Stimulated activated naive B cell treated with anti-CD40 and anti-IgM and Interleukin-4, amounts not matched to agents 10 μg/mL and 1 μg/mL and 100 μg/mL, for 72 hours (primary cell): ENCODE measurements at places on chromosomes 2 and 18.

DNA sequence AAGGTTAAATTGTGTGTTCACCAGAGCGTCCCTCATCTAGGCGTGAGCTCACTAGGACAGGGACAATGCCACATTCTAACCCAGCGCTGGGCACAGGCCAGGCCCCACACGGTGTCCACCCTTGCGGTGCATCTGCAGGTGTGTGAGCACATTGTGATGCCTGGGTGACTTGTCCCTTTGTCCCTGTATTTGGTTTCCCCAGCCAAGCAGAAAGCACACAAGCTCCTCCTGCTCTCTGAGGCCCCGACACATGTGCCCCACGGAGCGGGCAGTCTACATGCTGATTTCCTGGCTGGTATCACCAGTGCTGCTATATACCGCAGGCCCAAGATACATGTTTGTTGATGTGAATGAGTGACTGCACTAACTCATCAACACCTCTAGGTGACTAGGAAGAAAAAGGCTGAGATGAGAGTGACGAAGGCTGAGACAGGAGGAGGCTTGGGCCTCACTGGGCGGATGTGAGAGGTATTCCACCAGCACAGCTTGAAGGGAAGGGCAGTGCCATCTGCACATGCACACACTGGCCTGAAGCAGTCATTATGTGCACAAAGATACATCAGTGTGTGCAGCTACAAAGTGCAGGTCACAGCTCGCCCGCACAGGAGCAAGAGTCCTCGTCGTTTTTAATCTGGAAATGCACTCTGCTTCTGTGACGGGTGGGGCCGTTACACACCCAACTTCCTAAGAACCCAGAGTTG lies 205.9 kb downstream of the EIPR1 start:
- DNase-seq = no peak

DNA sequence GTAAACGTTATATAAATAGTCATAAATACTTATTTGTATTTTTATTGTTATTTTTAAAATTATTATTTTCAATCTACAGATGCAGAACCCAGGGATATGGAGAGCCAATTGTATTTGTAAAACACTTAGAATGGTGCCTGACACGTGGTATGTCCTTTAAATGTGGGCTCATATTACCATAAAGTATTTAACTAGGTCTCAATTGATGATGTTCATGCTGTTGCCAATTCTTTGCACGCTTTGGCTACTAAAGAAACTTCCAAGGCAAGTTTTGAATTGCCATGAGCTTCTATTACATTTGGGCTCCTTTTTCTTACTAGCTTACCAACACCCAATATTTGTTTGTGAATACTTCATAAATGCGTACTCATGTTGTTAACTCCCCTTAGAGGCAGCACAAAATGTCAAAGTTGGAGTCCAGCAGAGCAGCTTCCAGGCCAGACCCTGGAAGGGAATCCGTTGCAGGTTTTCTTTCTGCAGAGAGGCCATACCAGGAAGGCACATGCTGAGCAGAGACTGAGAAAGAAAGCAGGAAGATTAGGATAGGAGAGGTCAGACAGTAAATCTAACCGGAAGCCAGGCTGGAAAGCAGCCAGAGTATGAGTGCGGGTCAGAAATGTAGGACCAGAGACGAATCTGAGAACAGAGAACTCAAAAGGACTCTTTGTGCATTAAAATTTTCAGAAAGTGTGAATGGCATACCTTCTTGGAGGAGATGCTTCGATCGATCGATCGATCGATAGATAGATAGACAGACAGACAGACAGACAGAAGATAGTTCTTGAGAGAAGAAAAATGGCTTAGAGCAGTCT lies 4.2 kb upstream of the NOSTRIN start:
- DNase-seq = no peak

- DNase-seq = no peak
Observed at GRCh38 chr2:238891457-238892203, 43.7 kb downstream of the TWIST2 start.

DNA sequence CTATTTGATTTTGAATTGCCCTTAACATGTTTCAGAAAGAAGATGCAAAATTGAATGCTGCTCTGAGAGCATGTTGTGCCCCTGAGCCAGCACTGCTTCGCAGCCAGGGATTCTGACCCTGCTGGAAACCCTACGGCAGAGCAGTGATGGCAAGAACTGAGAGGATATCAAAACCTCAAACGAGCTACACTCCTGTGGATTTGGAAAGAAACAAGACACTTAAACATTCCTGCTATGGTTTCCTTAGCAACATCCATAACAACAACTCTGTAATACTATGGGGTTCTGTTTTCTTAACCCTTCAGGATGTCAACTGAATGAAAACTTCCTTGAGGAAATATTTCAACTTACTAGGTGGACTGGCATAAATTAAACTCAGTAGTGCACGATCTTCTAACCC lies 649.1 kb downstream of the NYAP2 start:
- DNase-seq = no peak

DNA sequence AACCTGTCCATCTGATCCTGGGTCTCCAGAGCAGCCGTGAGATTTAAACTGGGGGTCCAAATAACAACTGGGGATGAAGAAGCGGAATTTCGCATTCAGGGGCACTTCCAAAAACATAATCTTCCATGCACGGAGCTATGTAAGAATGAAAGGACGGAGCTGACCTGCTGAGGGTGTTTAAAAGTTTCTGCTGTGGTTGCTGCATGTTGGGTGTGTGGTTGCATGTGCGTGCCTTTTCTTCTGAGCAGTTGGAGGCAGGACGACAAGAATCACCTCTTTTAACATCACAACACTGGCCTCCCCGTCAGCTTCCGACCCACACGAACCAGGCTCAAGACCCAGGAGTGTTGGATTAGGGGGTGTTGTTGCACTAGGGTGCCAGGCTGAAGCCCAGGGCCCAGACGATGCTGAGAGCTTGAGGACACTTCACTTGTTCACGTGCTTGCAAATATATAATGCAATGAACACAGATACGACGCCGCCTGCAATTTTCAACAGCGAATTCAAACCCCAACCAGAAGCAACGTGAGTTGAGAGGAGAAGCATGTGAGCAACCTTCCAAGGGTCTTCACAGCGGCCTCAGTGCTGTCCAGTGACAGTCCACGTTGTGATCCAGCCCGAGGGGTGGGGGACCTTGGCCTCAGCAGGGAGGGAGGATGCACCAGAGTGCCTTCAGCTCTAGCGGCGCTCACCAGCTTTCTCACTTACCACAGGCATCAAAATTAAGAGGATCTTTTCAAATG lies 76.0 kb upstream of the SALL3 start:
- DNase-seq = no peak

GRCh38 chr2:46335391-46336282 lies 38.4 kb downstream of the EPAS1 start:
- DNase-seq = no peak

- no peak for DNase-seq
Observed at GRCh38 chr2:196275646-196276352, 104.4 kb upstream of the STK17B start.

- no peak for DNase-seq
Observed at GRCh38 chr2:234051374-234052070, 1.0 kb downstream of the SPP2 start.

GRCh38 chr2:31136732-31137131 lies 1.5 kb downstream of the GALNT14 start:
- DNase-seq = no peak

DNA sequence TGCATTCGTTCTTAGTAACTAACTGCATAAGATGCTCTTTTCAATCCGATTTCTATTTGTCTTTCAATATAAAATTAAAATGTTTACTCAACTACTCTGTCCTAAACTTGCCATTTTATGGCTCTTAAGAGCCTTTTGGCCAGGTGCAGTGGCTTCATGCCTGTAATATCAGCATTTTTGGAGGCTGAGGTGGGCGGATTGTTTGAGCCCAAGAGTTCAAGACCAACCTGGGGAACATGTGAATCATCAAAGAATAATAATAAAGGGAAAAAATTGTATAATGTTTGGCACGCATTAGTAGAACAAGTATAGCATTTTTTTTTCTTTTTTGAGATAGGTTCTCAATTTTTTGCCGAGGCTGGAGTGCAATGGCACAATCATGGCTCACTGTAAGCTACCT lies 92.5 kb downstream of the C2orf74 start:
- no peak for DNase-seq

- no peak for DNase-seq
Observed at GRCh38 chr2:147041121-147041494, 803.7 kb upstream of the ACVR2A start.

- DNase-seq = no peak
Observed at GRCh38 chr2:188963741-188964140, 10.4 kb upstream of the COL3A1 start.

GRCh38 chr2:24374301-24374700 lies 14.0 kb upstream of the ITSN2 start:
- DNase-seq = no peak

DNA sequence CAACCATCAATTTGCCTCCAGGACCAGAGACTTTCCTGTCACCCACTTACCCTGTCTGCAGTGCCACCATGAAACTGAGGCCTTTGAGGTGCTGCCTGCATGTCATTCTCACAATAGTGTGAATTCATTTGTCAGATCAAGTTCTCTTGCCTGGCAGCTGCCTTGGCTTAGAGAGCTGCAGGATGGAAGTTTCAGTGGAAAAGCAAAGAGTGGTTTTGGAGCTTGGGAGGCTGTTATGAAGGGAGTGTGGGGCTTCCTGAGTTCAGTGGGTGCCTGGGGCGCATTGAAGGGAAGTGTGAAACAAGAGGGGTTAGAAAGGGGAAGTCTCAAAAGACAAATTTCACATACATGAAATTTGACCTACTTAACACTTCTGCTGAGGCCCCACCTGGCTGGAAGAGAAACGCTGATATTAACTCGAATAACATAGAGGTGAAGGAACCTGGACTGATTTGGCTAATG lies 7.9 kb upstream of the LBH start:
- no peak for DNase-seq

DNA sequence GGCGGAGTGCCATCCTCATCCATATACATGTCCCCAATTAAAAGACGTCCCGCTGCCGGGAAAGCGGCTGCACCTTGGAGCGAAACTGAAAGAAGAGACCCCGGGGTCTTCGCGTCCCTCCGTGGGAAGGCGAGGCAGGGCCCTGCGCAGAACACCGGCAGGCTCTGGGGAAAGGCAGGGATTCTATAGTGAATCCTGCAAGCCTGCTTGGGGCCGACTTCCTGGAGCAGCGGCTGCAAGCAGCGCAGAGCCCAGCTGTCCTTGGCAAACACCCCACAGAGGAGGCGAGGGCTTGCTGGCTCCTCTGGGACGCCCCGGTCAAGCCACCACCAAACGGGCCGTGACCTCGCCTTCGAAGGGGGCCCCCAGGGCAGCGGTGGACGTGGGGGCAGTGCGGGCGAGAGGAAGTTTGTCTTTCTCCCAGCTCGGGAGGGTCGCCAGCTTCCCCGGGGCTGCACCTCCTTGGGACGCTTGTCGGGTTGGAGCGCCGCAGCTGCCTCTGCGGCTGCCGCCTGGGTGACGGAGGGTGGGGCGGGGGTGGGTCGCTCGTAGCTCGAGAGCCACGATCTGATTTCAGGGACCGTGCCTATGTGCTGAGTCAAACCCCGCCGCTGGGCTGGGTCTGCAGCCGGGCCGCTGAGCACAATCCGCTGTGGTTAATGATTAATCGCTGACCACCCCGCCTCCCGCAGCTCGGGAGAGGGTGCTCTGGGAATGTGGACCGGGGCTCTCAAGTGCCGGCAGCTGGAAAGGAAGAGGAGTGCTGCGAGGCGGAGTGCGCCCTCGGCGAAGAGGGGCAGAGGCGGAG lies 486 bp upstream of the GPR39 start:
- no peak for DNase-seq

DNA sequence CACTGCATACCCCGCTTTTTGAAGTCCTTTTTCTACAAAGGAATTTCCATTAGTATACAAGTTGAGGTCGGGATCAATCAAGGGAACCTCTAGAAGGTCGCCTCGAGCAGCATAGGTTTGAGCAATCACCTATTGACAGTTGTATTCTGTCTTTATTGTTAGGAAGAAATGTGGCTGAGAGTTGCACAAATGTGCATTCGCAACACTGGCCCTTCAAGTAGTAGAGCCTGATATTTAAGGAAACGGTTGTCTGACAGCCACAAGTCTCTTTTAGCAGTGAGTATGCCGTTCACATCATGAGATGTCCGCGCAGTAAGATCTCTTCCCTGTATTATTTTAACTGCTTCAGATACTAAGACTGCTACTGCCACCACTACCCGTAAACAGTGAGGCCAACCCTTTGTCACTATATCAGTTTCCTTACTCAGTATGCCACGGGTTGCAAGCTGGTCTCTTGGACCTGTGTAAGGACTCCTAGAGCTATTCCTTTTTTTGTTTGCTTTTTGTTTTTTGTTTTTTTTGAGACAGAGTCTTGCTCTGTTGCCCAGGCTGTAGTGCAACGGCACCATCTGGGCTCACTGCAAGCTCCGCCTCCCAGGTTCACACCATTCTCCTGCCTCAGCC lies 10.0 kb upstream of the STARD7 start:
- no peak for DNase-seq

DNA sequence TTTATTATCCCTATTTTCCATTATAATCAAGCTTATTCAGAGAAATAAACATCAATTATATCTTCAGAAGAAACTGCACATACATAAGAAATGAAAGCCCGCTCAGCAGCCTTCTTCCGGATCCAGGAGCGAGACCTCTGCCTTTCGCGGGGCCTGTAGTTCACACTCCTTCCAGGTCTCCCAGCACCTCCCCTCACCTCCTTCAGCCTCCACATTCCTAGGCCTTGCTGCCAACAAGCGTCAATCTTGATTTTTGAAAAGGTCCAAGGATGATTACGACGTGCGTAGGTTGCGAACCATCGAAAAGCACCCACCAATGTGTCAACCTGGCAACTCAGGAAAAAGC lies 355 bp upstream of the KIDINS220 start:
- no peak for DNase-seq

- DNase-seq = no peak
Observed at GRCh38 chr2:188523919-188524318, 232.2 kb downstream of the GULP1 start.

GRCh38 chr2:216827073-216827720 lies 32.7 kb downstream of the TNP1 start:
- DNase-seq = no peak

GRCh38 chr18:51617167-51617566 lies 419.7 kb upstream of the MEX3C start:
- DNase-seq = no peak

DNA sequence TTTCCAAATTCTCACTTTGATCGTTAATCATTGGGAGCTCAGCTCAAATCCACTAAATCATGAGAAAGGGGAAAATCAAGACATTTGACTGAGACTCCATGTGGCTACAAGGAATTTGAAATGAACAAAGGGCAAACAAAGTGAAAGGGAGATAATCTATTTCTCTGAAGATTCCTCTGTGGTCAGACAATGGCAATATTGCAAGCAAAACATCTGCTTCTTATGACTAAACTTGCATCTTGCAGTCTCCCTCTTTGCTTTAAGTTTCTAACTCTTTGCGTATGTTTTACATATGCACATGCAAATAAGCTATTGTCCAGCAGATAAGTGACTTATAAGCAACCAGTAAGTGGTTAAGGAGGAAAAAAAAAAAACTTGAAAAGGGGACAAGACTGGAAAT lies 299.1 kb upstream of the NXPH2 start:
- no peak for DNase-seq

GRCh38 chr2:158042666-158043065 lies 59.0 kb upstream of the UPP2 start:
- no peak for DNase-seq

- no peak for DNase-seq
Observed at GRCh38 chr2:230762317-230762896, 49.8 kb downstream of the CAB39 start.

GRCh38 chr2:219388907-219389156 lies 1.1 kb upstream of the DNPEP start:
- DNase-seq = no peak
